Activated T-helper 1 cell treated with anti-CD3 and anti-CD28 coated beads, Interleukin-2, amount 50 U/mL, for 16 hours (primary cell): ENCODE measurements at places on chromosomes 7 and 10.

GRCh38 chr10:22899775-22900174, 28.1 kb upstream of the ARMC3 start:
- DNase-seq: no peak

DNA sequence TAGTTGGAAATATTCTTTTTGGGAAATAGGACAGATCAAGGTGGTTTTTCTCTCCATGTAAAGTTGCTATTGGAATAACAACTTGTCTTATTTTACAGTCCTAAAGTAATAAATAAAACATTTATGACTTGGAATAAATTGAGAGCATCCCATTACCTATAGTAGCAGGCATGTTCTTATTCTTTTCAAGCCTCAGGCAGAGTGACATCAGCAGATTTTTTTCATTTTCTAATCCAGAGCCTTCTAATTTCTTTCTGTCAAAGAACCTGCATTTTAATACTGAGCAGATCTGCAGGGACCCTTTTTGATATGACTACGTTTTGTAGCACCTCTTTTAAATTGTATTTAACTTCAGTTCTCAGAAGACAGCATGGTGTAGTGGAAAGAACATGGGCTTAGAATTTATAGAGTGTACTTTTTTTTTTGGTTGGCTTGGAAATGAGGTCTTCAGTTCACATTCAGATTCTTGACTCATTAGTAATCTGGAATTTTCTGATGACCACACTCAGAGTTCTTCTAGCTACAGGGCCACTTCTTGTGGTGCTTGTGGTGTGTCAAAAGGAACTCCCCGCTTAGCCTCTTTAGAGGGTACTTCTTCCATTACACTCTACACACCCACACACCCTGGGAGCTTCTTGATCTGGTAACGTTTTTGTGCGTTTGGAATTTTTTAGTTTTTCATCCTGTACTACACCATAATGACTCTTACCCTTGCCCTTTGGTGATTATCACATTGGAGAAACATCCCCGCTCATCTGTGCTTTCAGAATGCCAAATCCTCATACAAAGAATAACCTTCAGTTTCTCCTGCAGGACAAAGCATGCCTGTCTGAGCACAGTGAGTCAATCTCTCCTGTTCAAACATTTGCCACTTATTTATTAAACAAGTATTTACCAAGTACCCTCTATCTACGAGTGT, 34.6 kb downstream of the AGK start:
- DNase-seq: no peak

DNA sequence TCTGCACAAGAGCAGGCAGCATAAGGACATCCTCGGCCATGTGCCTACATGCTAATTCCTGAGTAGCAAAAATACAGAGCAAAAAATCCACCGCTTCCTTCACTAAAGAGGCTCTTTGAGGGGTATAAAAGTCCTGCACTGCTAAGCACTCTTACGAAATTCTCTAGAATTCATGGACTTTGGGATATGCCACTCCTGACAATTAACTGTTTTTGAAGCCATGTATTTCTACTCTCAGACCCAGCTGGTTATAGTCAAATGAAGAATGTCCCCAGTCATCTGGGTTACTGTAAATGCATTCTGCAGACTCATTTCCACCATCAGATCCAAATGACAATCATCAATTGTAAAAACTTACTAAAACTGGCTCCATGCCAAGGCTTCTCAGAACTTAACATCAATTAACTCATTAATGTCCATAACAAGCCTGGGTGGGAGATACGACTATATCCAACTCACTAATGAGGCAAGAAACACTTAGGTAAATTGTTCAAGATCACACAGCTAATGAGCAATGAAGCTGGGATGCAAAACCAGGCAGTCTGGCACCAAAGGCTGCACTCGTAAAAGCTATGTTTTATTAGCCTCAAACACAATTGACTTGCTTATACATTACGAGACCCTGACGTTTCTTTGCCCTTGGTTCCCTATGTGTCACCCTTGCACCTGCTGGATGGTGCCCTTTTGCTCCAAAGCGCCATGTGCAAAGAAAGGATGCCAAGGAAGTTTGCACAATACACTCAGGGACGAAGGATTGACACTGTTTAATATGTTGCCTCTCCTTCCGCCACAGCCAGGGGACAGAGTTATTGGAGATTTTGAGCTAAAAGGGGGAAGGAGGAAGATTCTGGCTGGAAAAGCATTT, 250.4 kb downstream of the ELMO1 start:
- no peak for DNase-seq

DNA sequence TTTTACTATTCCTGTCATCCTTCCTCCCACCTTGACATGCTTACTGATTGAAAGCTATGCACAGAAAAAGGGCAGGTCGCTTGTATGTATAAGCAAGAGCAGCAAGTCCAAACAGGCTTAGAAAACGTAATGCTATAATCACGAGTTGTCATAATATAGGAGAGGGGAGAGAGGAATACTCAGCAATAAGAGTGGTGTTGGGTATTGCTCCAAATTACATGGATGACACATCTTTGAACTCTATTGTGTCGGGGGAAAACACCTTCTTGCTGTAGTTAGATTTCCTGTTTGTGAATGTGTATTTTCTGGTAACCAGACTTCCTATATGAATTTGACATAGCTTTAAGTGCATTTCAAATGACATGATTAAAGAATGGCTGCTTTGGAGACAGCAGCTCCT, 7.5 kb downstream of the MET start:
- DNase-seq: no peak

- DNase-seq: no peak
These were observed 1005.2 kb downstream of the CCSER2 start for GRCh38 chr10:85333594-85333993.

GRCh38 chr10:31602541-31603234, 283.7 kb downstream of the ZEB1 start:
- no peak for DNase-seq

DNA sequence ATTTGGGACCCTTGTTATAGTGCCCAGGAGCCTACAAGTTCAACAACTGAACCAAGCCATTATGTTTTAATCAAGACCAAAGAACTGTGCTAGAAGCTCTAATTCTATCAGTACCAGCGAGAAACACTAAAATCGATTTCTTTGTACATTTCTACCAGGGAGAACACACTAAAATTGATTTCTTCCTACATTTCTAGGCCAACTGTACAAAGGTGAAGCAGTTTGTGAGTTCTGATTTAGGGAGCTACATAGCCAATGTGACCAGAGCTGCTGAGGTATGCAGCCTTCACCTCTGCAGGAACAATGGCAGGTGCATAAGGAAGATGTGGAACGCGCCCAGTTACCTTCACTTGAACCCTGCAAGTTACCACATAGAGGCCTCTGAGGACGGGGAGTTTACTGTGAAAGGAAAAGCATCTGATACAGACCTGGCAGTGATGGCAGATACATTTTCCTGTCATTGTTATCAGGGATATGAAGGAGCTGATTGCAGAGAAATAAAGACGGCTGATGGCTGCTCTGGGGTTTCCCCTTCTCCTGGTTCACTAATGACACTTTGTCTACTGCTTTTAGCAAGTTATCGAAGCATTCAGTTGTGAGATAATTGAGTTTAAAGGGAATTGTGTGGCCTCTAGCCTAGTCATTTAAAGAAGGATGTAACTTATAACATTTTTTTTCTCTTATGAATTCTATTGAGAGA, 31.7 kb downstream of the HYAL4 start:
- DNase-seq: no peak

- no peak for DNase-seq
These were observed 52.8 kb downstream of the ABLIM1 start for GRCh38 chr10:114605155-114605797.

DNA sequence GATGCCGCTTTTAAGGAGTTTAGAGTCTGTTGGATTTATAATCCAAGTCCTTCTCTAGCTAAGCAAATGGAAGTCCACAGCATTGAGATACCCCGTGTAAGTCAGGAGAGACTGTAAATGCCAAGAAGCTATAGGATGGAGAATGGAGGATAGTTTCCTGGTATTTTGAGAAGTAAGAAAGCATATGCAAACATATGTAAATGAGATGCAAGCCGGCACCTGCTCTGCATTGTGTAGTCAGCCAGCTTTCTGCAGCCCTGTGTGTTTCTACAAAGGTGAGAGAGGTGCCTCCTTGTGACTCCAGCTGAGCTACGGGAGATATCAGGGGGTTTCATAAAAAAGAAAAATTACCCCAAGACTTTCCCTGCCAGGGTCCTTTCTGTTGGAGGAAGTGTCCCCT, 176.3 kb downstream of the RPS24 start:
- DNase-seq: no peak

DNA sequence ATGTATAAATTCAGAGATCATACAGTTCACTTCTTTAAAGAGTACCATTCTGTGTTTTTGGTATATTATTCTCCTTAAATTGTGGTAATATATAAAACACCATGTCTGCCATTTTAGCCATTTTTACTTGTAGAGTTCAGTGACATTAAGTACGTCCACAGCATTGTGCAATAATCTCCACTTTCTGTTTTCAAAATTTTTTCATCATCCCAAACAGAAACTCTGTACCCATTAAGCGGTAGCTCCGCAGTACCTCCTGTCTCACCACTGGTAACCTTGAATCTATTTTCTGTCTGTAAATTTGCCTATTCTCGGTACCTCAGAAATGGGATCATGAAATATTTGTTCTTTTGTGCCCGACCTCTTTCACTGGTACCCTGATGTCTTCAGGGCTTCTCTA, 60.3 kb downstream of the CAMK1D start:
- no peak for DNase-seq

- DNase-seq: no peak
These were observed 142.8 kb upstream of the EGR2 start for GRCh38 chr10:62958980-62959379.

- DNase-seq: no peak
These were observed 517.5 kb downstream of the KIF20B start for GRCh38 chr10:90218846-90219245.

DNA sequence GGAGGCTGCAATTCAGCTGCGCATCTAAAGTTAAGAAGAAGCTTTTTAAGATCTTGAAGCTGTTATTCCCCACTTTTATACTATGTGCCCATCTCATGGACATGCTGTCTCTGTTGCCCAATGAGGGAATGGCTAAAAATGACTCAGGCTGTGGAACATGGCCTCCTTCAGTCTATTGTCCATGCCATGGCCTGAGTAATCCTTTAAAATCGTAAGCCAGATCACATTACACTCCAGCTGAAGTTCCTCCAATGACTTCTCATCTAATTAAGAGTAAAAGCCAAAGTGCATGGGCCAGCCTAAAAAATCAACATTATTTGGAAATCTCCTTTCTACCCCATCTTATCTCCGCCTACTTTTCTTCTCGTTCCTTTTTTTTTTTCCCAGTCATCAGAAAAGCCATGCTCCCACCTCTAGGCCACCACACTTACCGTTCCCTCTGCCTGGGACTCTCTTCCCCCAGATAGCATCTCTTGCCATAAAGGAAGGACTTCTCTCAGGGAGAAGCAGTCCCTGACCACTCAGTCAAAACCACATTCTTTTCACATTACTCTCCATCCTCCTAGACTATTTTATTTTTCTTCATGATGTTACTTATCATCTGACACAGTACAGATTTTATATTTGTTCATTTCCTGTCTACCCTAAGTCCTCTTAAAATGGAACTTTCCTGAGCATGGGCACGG, 337.4 kb downstream of the PRPF18 start:
- DNase-seq: no peak

GRCh38 chr10:78821052-78821451, 247.7 kb upstream of the ZMIZ1 start:
- no peak for DNase-seq

GRCh38 chr7:154440651-154441050, 388.5 kb downstream of the DPP6 start:
- no peak for DNase-seq

- no peak for DNase-seq
These were observed at the start of gene ITIH5 for GRCh38 chr10:7666253-7667023. TSS of gene ITIH5 (minus strand) at chr10:7666966. CDS start at chr10:7666892, 74 bp downstream.

GRCh38 chr10:17643339-17643754, 604 bp upstream of the STAM start:
- DNase-seq: no peak

- DNase-seq: no peak
These were observed 11.5 kb upstream of the TAS2R39 start for GRCh38 chr7:143171697-143172096.

DNA sequence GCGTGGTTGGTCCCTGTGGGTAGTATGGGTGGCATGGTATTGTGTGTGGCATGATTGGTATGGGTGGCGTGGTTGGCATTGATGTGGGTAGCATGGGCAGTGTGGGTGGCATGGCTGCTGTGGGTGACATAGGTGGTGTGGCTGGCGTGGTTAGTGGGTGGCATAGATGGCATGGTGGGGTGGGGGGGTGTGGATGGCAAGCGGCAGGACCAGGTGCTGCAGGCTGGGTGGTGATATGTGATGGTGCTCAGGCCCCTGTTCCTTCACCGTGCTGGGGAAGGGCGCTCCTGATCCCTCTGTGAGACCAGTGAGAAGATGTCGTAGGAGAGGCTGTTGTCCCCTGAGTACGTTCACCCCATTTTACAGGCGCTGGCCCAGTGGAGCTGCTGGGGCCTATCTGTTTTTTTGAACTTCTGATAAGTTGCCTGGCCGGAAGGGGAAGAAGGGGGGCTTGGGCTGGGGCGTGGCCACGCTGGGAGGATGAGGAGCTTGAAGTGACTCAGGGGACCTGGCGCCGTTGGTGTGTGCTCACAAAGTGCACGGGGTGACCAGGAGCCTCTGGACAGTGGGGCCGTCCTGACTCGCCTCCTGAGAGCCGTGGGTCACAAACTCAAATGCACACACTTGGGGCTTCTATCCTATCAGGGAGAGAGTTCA, 17.5 kb downstream of the INPP5A start:
- DNase-seq: no peak

GRCh38 chr10:122054048-122055025, 65.4 kb downstream of the TACC2 start:
- no peak for DNase-seq

GRCh38 chr10:116741391-116742351, 695 bp downstream of the HSPA12A start:
- no peak for DNase-seq

DNA sequence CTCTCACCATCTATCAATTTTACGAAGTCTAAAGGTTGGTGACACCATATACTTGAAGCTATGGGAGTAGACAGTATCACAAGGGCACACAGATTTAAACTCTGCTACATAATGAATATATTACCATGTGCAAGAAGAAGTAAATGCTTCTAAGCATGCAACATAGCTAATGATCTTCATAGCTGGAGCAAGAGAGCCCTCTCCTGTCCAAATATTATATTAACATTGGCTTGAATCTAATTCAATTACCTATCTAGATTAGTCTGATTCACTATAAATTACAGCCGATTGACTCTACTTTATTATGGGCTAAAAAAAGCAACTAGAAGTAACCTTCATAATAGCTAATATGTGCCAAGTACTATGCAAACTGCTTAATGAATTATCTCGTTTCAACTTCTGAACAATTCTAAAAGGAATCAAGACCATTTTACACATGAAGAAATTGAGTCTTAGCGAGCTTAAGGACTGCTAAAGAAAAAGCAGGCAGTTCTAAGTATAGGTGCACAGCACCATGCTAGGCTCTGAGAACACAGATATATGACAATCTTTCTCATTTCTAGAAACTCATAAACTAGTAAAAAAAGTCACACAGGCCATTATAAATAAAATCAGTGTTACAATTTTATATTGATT, 21.9 kb downstream of the FRA10AC1 start:
- no peak for DNase-seq

GRCh38 chr10:34102893-34103506, 712.1 kb downstream of the PARD3 start:
- no peak for DNase-seq

GRCh38 chr7:22972207-22972606, 41.7 kb downstream of the HYCC1 start:
- no peak for DNase-seq
